ENCODE measurements at places on chromosomes 11 and 22.

GRCh38 chr11:105854269-105854668 lies 167.8 kb downstream of the MSANTD4 start:
- DNase-seq, result no peak

GRCh38 chr22:43993072-43993760 lies 30.9 kb upstream of the PARVB start:
- DNase-seq, result peak; percentile 35

GRCh38 chr22:40366068-40366467 lies 4.3 kb upstream of the SGSM3 start:
- DNase-seq, result no peak

GRCh38 chr11:19420868-19421533 lies 180.3 kb upstream of the E2F8 start:
- DNase-seq, result no peak

DNA sequence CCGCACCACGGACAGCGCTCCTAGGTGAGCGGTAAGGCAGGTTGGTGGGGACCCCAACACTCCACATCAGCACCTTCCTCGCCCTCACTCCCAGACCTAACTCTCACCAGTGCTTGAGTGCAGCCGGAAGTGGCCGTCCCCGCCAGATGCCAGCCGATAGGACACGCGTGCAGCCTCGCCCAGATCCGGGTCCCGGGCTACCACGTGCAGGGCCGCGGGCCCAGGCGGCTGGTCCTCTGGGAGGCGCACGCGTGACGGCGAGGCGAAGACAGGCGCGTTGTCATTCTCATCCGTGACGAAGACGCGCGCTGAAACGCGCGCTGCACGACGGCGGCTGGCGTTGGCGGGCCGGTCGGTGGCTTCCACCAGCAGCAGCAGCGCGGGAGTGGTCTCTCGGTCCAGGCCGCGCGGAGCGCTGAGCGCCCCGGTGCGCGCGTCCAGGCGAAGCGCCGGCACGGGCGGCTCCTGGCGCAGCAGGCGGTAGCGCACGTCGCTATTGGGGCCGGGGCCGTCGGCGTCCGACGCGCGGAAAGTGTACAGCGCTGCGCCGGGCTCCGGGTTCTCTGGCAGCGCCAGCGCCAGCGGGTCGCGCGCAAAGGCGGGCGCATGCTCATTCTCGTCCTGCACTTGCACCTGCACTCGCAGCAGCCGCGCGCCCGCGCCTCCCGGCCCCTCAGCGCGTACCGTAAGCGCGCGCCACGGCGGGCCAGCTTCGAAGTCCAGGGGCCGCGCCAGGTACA lies 10.8 kb upstream of the TPP1 start:
- DNase-seq, result no peak

- DNase-seq, result no peak
Measured at GRCh38 chr11:75319035-75319877, 32.2 kb downstream of the ARRB1 start.

- DNase-seq, result no peak
Measured at GRCh38 chr11:69301081-69301454, 7.1 kb downstream of the MYEOV start.

- no peak for DNase-seq
Measured at GRCh38 chr11:5923794-5924193, 18.3 kb upstream of the OR56A3 start.

GRCh38 chr11:39772525-39773137 lies 1686.8 kb downstream of the LRRC4C start:
- DNase-seq, result no peak
